ENCODE measurements at places on chromosomes 12 and 14. TPM values are rescaled to one million over a fixed set of nuclear protein-coding genes. Genes with fewer than 3 reads are reported as not detected.
A peak's percentile ranks its signal among the peaks of the same experiment; 100 is the strongest.

DNA sequence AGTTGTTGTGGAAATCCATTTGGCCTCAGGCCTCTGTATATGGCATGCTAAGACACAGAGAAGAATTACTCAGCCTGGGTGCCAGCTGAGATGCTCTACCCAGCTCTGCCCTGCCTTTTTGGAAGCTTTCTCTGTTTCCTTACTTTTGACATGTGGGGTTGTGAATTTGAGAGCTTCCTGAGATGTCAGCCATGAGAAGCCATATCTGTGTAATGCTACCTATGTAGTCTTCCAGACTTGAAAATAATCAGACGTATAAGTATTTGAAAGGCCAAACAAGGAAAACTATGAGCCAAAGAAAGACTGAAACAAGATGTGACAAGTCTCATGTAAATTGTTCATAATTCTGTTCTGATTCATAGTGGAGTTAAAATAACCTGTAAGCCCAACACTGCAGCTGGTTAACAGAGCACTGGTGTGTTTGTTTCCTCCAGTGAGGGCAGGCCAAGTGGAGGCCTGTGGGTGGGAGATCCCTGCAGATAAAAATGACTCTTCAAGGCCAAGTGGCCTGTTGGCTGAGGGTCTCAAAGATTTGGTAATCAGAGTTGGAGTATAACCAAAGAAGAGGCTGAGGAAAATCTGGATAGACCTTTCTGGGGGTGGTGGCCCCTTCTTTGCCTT is 94.0 kb downstream of the TMX1 start:
- DNase-seq: peak; percentile 81

DNA sequence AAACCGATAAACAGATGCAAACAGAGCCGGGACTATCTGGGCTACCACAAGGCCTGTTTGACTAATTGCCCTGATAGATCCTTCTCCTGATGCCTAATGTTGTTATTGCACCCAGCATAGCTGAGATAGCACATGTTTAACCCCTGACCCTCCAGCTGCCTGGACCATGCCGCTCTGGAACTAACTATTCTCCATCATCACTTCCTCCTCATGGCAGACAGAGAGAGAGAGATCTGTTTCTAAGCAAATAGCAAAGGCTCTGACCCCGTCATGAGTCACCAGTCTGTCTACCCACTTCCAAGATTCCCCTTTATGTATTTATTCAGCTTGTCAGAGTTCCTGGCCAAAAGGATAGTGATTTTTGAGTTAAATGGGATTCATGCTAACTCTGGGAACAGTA is 58.2 kb upstream of the FLRT2 start:
- no peak for DNase-seq

DNA sequence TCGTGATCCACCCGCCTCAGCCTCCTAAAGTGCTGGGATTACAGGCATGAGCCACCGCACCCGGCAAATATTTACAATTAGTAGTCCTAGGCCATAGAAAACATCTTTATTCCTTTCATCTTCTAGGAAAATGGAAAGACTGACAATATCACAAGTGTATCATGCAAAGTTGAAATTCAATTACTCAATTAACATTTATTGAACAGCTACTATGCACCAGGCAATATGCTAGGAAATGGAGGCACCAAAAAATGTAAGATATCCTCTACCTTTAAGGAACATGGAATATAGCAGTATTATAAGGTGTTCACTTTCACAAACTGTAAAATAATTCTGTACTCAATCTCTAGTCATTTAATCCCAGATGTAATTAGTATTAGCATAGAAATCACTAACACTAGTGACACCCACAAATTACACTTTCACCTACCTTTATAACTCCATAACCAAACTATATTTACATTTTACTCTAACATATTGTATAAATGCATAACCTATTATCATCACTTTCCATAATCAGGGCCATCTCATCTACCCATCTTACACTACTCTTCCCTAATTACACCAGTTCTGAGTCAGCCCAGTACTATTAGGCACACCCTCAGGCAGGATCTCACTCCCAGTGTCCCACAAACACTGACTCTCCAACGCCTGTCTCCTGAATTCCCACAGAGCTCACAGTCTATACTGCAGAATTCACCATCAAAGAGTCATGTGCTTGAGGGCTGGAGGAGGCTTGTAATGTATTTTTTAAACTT is 10.4 kb downstream of the CORO1C start:
- DNase-seq: no peak

GRCh38 chr12:71392521-71393145 is 47.0 kb upstream of the LGR5 start:
- DNase-seq: no peak

GRCh38 chr12:107377596-107378385 is 284.4 kb upstream of the CRY1 start:
- no peak for DNase-seq

GRCh38 chr12:1681493-1681807 is 9.4 kb upstream of the ADIPOR2 start:
- DNase-seq: no peak

Gene GUCY2C
- not detected for total RNA-seq

DNA sequence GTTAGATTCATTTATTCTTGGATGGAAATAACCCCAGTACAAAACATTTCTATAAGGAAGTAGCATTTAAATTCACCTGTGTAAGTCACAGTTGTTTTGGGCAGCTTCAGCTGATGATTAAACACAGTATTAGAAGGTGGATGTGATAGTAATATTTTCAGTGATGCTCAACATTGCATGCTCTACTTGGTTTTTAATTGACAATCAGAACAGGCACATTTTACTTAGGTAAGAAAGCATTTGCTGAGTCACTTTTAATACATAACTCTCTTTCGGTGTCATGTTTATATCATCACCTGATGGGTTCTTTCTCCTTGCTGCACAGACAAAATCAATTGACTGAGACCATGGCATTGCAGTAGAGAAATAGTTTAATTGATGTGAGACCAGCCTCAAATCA is 80.7 kb downstream of the CMAS start:
- DNase-seq: no peak

Gene IRAK4
- 18.3 TPM for total RNA-seq

- no peak for DNase-seq
These were observed 32.8 kb upstream of the CLMN start for GRCh38 chr14:95352481-95352880.

DNA sequence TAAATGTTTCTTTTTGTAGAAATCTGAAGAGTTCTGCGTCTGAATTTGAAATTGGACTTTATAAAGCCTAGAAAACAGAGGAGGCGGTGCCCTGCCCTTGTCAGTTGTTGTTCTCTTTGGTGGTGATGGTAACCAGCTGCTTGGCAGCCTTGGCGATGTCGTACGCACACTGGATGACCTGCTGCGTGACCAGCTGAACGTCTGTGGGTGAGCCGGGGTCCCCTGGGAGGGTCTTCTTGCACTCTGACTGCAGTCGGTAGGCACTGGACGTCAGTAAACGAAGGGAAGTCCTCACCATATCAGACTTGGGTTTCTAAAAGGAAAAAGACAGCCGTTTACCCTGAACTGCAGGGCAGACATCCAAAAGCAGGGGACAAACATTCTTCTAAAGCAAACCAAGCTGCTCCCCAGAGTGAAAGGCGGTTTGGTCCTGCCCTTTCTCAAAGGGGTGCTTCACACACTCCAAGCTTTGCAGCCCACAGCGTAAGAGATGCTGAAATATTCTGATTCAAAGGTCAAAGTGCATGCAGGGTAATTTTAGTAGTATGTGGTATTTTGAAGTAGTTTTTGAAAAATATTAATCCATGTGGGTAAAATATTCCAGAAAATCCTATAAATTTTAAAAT is 32.9 kb downstream of the TCHP start:
- DNase-seq: no peak

Gene IGF1
- 48.7 TPM for total RNA-seq

- DNase-seq: no peak
These were observed 550.8 kb upstream of the TMEM132C start for GRCh38 chr12:127716166-127716565.

Gene FOXM1
- total RNA-seq: under 0.01 TPM

- DNase-seq: no peak
These were observed 27.1 kb upstream of the CDK17 start for GRCh38 chr12:96427269-96427729.

DNA sequence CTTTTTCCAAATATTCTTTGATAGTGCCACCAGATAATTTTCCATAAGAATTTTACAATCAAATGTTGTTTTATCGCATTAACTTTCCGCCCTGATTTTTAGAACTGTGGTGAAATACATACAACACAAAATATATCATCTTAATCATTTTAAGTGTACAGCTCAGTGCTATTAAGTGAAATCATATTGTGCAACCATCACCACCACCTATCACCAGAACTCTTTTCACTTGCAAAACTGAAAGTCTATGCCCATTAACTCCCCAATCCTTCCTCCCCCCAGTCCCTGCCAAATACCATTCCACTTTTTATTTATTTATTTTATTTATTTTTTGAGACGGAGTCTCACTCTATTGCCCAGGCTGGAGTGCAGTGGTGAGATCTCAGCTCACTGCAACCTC is 36.6 kb downstream of the CDKL1 start:
- no peak for DNase-seq

DNA sequence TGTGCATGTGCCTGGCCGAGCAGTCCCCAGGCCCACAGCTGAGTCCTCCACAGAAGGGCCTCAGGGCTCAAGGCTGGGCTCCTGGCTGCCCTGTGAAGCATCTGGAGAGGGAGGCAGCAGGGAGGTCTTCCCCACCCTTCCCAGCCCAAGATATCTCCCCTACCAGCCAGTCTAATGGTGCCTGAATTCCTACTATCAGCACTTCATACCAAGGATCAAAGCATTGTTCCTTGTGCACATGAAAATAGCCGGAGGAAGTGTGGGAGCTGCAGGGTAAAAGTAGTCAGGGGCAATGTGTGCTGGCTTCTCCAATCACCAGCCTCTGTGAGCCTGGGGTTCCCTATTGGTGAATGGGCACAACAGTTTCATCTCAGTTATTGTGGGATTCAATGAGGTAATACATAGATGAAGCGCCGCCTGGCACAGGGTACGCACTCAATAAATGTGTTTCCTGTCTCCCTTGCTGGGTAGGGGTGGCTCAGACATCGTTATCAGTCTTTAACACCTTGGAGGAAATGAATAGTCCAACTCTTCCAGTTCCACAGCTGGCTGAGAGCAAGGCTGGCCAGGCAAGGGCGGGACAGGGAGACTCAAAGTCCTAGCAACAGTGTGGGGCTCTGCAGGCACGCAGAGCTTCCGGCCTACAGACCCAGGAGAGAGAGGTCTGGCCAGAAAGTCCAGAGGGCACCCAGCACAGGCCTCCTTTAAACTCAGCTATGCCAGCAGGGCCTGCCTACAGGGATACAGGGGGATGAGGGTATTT is 39.1 kb upstream of the PNMA1 start:
- DNase-seq: no peak

DNA sequence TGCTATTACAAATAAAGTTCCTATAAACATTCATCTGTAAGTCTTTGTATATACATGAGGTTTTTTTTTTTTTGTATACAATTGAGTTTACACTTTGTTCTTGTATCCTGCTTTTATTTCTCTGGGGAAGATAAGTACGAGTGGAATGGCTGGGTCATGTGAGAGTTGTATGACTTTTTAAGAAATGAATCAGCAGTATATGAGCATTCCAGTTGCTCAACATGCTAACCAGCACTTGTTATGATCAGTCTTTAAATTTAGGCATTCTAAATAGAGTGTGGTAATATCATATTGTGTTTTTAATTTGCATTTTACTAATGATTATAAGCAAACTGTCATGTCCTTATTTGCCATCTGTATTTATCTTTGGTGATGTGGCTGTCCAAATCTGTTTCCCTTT is 44.7 kb upstream of the AMIGO2 start:
- no peak for DNase-seq

Gene NAV3
- total RNA-seq: 4.5 TPM

Gene PHC1
- total RNA-seq: 33.2 TPM

DNA sequence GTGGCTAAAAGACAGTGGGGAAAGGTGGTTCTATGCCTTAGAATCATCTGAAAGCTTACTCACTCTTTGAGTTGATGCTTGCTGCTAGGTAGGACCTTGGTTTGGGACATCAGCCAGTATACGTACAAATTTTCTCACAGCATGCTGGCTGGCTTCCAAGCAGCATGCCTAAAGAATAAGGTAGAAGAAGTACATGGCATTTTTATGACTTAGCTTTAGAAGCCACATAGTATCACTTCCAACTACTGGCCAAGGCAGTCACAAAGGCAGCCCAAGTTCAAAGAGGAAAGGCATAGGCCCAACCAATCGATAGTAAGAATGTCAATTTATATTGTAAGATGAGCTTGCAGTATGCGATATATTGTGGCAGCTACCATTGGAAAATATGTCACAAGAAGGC is 284.2 kb upstream of the CAND1 start:
- DNase-seq: no peak

- no peak for DNase-seq
These were observed 534.7 kb downstream of the LRFN5 start for GRCh38 chr14:42141328-42141727.

DNA sequence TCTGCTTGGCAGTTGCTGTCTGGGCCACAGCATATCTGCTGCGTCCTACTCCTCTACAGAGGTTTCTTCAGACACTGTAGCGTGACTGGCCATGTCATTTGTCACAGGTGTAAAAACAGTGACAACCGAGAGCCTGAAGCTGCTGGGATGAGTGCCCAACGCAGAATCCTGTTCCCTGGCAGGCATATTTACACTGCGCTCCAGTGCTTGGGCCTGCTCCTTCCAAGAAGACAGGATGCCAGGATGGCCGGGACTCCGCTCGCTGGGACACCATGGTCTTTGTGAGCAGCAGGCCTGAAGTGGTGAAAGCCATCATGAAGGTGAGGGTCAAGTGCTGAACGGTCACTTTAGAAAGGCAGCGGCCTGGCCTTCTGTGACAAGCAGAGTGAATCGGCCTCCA is 171.4 kb downstream of the EMP1 start:
- peak; percentile 55 for DNase-seq

Gene FGF23
- not detected for total RNA-seq

GRCh38 chr12:23350808-23351207 is 598.7 kb downstream of the SOX5 start:
- DNase-seq: no peak

DNA sequence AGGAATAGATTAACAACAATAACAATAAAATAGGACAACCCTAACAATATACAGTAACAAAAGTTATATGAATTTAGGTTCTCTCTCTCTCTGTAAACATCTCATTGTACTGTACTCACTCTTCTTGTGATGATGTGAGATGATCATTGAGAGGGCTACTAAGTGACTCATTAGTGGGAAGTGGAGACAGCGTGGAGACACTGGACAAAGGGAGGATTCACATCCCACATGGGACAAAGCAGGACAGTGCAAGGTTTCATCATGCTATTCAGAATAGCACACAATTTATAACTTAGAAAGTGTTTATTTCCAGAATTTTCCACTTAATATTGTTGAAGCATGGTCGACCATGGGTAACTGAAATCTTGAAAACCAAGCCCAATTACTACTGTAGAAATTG is 26.0 kb upstream of the SPATA7 start:
- DNase-seq: no peak

Gene PTCSC3
- not detected for total RNA-seq

Gene TMTC2
- total RNA-seq: 6.0 TPM

GRCh38 chr12:98771811-98772752 is 127.0 kb downstream of the APAF1 start:
- no peak for DNase-seq

Measured in esophagus muscularis mucosa (tissue), 4 donors.